NCI-H1105 treated with DMSO at 0.1 percent for 48 hours (cell line): ENCODE measurements at places on chromosomes 2 and 18.

DNA sequence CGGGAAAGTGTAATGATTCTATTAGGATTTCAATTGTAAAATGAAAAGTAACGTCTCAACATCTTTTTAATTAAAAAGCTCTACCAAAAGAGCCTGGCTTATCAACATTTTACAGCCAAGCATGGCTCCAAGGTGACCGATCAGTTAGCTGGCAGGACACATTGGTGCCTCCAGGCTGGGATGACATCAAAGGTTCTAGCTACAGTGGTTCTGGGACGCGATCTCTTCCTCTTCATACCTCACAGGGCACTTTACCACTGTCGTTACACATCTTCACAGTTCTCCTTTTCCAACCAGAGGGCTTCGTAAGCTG lies 693 bp downstream of the ORC2 start:
- DNase-seq = no peak

GRCh38 chr2:193966590-193966989 lies 1690.4 kb upstream of the SLC39A10 start:
- DNase-seq = no peak

- no peak for DNase-seq
These were observed 708 bp downstream of the AGXT start for GRCh38 chr2:240869109-240869955.

- DNase-seq = no peak
These were observed 1.6 kb downstream of the PLCL1 start for GRCh38 chr2:197805715-197806633.

DNA sequence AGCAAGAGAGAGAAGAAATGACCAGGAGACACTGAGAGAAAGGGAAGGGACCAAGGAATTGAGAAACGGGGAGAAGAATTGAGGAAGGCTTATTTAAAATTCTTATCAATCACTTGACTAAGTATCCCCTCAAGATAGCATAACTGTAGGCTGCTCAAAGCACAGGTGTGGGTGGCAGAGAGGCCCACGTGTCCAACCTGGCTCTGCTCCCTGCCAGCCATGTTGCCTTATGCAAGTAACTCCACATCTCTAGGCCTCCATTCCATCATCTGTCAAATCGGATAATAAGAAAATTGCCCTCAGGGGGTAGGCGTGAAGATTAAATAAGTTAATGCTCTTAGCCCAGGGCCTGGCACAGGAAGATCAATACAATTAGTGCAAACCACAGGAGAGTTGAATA lies 7.4 kb upstream of the NPAS2 start:
- DNase-seq = no peak
